Osteoblast (primary cell): ENCODE measurements at places on chromosomes 11 and 22. TPM values are rescaled to one million over a fixed set of nuclear protein-coding genes. Genes with fewer than 3 reads are reported as not detected.

DNA sequence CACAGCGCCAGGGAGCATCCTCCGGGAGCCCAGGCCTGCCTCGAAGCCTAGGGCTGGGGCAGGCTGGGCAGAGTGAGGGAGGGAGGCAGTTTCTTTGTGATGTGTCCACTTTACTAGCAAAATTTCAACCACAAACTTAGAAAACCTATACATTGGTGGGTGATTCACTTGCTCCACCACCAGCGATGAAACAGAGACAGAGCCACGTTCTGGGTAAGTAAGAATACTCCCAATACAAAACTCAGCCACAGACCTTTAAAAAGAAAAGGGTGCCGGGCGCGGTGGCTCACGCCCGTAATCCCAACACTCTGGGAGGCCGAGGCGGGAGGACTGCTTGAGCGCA, 22.3 kb downstream of the CDKN1C start:
- H3K27ac ChIP-seq, result no peak overlapping the region
- DNase-seq, result no peak
- peaks cover 24% of the 10 kb centered on the region for H3K27me3 ChIP-seq
- H3K4me1 ChIP-seq, result no peaks in the 10 kb centered on the region

GRCh38 chr11:36278531-36279282, 10.5 kb downstream of the COMMD9 start:
- H3K27me3 ChIP-seq, result no peaks in the 10 kb centered on the region
- H3K4me1 ChIP-seq, result no peaks in the 10 kb centered on the region
- no peaks in the 10 kb centered on the region for H3K36me3 ChIP-seq
- H3K27ac ChIP-seq, result no peak overlapping the region
- H3K4me3 ChIP-seq, result no peak overlapping the region
- DNase-seq, result peak; percentile 48

DNA sequence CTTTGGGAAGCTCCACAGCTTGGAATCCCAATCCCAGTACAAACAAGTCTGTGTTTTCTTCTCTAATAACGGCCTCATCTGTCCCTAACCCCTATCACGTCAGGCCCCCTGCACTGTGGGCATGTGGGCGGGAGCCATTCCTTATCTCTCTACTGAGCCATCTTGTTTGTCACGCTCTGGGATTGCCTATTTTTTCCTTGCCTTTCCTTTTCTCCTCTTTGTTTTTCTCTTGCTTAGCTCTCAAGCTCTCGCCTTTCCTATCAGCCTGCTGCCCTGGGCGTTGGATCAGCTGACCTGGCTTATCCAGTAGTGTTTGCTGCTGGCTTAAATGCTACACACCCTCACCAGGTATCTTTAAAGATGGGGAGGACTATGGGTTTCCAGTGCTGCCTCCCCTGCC, 35.8 kb downstream of the ARHGAP1 start:
- no peak for DNase-seq
- H3K4me3 ChIP-seq, result no peak overlapping the region
- H3K4me1 ChIP-seq, result peaks cover 5% of the 10 kb centered on the region
- peaks cover 52% of the 10 kb centered on the region for H3K36me3 ChIP-seq

- no peaks in the 10 kb centered on the region for H3K27me3 ChIP-seq
- H3K27ac ChIP-seq, result no peak overlapping the region
- H3K4me3 ChIP-seq, result no peak overlapping the region
- peaks cover 22% of the 10 kb centered on the region for H3K4me1 ChIP-seq
- peaks cover 49% of the 10 kb centered on the region for H3K36me3 ChIP-seq
These were observed 1.7 kb upstream of the TUT1 start for GRCh38 chr11:62592989-62593421.

GRCh38 chr11:91835051-91835560, 389.5 kb upstream of the FAT3 start:
- H3K4me1 ChIP-seq, result no peaks in the 10 kb centered on the region
- H3K27me3 ChIP-seq, result no peaks in the 10 kb centered on the region
- no peak overlapping the region for H3K4me3 ChIP-seq
- DNase-seq, result no peak
- no peak overlapping the region for H3K27ac ChIP-seq

DNA sequence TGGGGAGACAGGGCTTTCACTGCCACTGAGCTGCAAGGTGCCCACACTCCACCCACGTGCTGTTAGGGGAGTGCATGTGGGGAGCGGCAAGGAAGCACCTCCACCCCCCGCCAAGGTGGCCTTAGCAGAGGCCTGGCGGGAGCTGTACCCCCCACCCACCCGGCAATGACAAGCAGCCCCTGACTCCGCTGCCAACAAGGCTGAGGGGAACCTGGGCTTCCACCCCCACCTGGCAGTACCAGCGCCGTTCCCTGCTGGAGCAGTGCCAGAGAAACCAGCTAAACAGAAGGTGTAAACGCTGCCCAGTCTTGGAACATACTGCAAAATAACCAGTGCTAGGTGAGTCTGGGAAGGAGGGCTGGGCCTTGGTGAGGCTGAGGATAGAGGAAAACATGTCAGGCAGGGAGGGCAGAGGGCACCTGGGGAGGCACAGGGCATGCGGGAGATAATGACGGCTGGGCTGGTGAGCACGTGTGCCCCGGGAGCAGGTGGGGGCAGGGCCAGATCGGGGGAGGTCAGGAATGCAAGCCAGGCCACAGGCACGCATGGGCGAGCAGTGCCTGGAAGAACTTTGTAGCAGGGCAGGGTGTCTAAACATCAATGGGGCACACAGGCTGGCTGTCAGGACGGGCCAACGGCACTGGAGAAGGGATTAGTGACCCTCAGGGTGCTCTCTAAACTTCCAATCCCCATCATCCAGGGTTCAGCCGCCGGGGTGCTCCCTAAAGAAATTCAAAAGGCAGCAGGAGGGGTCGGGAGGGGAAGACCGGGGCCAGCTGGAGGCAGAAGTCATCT, 6.6 kb downstream of the CERK start:
- H3K4me1 ChIP-seq, result peaks cover 11% of the 10 kb centered on the region
- peak; percentile 79 for DNase-seq
- H3K27me3 ChIP-seq, result no peaks in the 10 kb centered on the region
- no peak overlapping the region for H3K4me3 ChIP-seq
- peaks cover 8% of the 10 kb centered on the region for H3K36me3 ChIP-seq

GRCh38 chr11:4704054-4704789, at the start of gene MMP26:
Gene MMP26, plus strand, starts transcription at chr11:4704784.
- H3K36me3 ChIP-seq, result no peaks in the 10 kb centered on the region
- no peak within 1 kb of the TSS for H3K4me3 ChIP-seq
- H3K27me3 ChIP-seq, result no peaks in the 10 kb centered on the region
- H3K27ac ChIP-seq, result no peak within 1 kb of the TSS
- DNase-seq, result no peak
- no peaks in the 10 kb centered on the region for H3K4me1 ChIP-seq

DNA sequence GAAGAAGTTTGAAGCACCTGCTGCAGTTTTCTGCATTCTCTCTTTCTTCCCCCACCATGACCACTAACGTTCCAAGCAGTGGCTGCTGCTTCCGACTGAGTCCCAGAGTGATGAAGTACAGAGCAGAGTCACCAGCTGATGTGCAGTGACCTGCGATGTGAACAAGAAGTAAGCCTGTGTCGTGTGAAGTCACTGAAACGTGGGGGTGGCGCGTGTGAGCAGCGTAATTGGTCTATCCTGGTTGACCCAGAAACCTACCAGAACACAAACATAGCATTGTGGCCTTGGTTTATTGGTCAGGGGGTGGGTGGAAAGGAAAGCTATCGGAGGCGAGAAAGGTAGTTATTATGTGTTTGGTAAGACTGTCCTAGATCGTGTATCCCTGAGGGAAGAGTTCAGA, 3.5 kb downstream of the KRTAP5-7 start:
- H3K36me3 ChIP-seq, result no peaks in the 10 kb centered on the region
- H3K27ac ChIP-seq, result no peak overlapping the region
- DNase-seq, result no peak
- no peak overlapping the region for H3K4me3 ChIP-seq
- H3K27me3 ChIP-seq, result no peaks in the 10 kb centered on the region

DNA sequence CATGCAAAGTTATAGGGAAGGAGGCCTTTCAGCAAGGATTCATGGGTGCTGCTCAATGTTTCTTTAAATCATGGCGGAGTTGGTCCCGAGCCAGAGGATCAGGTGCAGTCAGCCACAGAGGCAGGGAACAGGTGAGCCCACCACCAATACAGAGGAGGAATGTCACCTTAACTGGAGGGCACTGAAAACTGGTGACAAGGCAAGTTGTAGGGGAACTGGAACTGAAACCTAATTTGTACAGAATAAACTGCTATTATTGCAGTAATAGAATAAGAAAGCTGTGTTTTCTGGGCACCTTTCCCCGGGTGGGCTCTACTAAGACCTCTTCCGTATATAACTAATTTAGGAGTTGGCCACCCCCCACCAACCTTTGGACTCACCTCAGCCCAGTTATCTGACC, 296.0 kb upstream of the NARS2 start:
- no peak for DNase-seq
- no peaks in the 10 kb centered on the region for H3K36me3 ChIP-seq
- no peaks in the 10 kb centered on the region for H3K4me1 ChIP-seq
- no peak overlapping the region for H3K4me3 ChIP-seq
- no peak overlapping the region for H3K27ac ChIP-seq

- no peaks in the 10 kb centered on the region for H3K4me1 ChIP-seq
- no peak for DNase-seq
- H3K36me3 ChIP-seq, result no peaks in the 10 kb centered on the region
- no peak overlapping the region for H3K4me3 ChIP-seq
These were observed 27.1 kb upstream of the ACR start for GRCh38 chr22:50710886-50711285.

DNA sequence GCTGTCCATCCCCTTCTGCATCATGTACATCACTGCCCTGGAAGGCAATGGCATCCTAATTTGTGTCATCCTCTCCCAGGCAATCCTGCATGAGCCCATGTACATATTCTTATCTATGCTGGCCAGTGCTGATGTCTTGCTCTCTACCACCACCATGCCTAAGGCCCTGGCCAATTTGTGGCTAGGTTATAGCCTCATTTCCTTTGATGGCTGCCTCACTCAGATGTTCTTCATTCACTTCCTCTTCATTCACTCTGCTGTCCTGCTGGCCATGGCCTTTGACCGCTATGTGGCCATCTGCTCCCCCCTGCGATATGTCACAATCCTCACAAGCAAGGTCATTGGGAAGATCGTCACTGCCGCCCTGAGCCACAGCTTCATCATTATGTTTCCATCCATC, 337 bp downstream of the OR52B6 start:
- no peaks in the 10 kb centered on the region for H3K27me3 ChIP-seq
- no peaks in the 10 kb centered on the region for H3K36me3 ChIP-seq
- no peak overlapping the region for H3K4me3 ChIP-seq
- no peaks in the 10 kb centered on the region for H3K4me1 ChIP-seq
- DNase-seq, result no peak

- peaks cover 31% of the 10 kb centered on the region for H3K4me1 ChIP-seq
- H3K4me3 ChIP-seq, result no peak overlapping the region
- no peaks in the 10 kb centered on the region for H3K36me3 ChIP-seq
- peak overlapping the region; percentile 30 for H3K27ac ChIP-seq
These were observed 3.0 kb upstream of the PACSIN3 start for GRCh38 chr11:47189100-47189834.

- H3K36me3 ChIP-seq, result no peaks in the 10 kb centered on the region
- H3K4me1 ChIP-seq, result peaks cover 13% of the 10 kb centered on the region
- no peak overlapping the region for H3K27ac ChIP-seq
- no peak overlapping the region for H3K4me3 ChIP-seq
These were observed 42.8 kb downstream of the ALX4 start for GRCh38 chr11:44267006-44267749.

DNA sequence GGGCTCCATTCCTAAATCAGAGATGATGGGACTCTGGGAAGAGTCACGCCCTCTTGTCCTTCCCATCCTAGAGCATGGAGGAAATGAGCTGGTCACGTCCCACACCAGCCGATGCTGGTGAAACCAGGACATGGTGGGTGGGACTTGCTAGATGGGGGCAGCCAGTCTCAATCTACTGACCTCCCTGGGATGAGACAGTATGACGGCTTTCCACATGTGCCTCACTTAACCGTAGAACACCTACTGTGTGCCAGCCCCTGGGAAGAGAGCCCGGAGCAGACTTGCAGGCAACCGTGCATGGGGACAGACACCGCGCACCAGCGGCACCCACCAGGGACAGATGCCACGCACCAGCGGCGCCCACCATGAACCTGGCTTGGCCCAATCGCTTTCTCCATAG, 3.8 kb downstream of the OSBPL5 start:
- H3K4me1 ChIP-seq, result peaks cover 38% of the 10 kb centered on the region
- H3K27ac ChIP-seq, result peak overlapping the region; percentile 58
- peak overlapping the region; percentile 70 for H3K4me3 ChIP-seq
- H3K27me3 ChIP-seq, result no peaks in the 10 kb centered on the region
- no peaks in the 10 kb centered on the region for H3K36me3 ChIP-seq

- H3K4me3 ChIP-seq, result no peak overlapping the region
- DNase-seq, result peak; percentile 66
- no peak overlapping the region for H3K27ac ChIP-seq
These were observed 2.7 kb downstream of the PITPNM1 start for GRCh38 chr11:67502328-67502979.

DNA sequence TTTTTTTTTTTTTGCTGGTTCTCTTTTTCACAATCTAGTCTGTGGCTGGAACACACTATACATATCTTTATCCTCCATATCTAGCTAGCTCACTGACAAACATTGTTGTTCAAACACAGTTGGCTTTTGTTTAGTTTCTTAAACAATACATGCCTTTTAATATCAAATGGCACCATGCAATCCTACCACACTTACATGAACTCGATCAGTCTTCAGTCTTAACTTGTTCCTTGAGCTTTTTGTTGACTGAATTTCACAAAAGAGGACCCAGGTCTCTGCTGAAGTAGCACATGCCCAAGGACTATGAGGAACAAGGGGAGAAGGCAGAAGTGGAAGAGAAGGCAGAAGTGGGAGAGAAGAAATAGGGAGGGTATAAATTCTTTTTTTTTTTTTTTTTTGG, 25.5 kb downstream of the TMEM123 start:
- H3K36me3 ChIP-seq, result no peaks in the 10 kb centered on the region
- H3K4me3 ChIP-seq, result no peak overlapping the region
- DNase-seq, result no peak
- peaks cover 4% of the 10 kb centered on the region for H3K4me1 ChIP-seq

GRCh38 chr22:42321908-42322561, 51.6 kb upstream of the TCF20 start:
- H3K4me1 ChIP-seq, result no peaks in the 10 kb centered on the region
- no peak overlapping the region for H3K4me3 ChIP-seq
- no peaks in the 10 kb centered on the region for H3K36me3 ChIP-seq
- no peaks in the 10 kb centered on the region for H3K27me3 ChIP-seq

- H3K36me3 ChIP-seq, result no peaks in the 10 kb centered on the region
- peak overlapping the region; percentile 63 for H3K27ac ChIP-seq
- peaks cover 6% of the 10 kb centered on the region for H3K4me1 ChIP-seq
- peak overlapping the region; percentile 78 for H3K4me3 ChIP-seq
- H3K27me3 ChIP-seq, result no peaks in the 10 kb centered on the region
These were observed 13.0 kb upstream of the CYB5R3 start for GRCh38 chr22:42661985-42662831.

GRCh38 chr11:92436034-92436920, 211.7 kb downstream of the FAT3 start:
- no peaks in the 10 kb centered on the region for H3K27me3 ChIP-seq
- no peak overlapping the region for H3K4me3 ChIP-seq
- no peak overlapping the region for H3K27ac ChIP-seq
- no peaks in the 10 kb centered on the region for H3K36me3 ChIP-seq
- DNase-seq, result no peak
- H3K4me1 ChIP-seq, result no peaks in the 10 kb centered on the region

- H3K27me3 ChIP-seq, result peaks cover 2% of the 10 kb centered on the region
- H3K4me1 ChIP-seq, result no peaks in the 10 kb centered on the region
- H3K4me3 ChIP-seq, result no peak overlapping the region
- H3K36me3 ChIP-seq, result no peaks in the 10 kb centered on the region
These were observed 14.8 kb downstream of the IGLL5 start for GRCh38 chr22:22902247-22903001.

The PHLDA2 gene
- total RNA-seq, result 2.5 and 3.8 TPM in 2 replicates

The TYR gene
- total RNA-seq, result not detected in 2 replicates

The ST14 gene
- total RNA-seq, result under 0.01 TPM in 1 of 2 replicates, not detected in the other

The NAP1L4 gene
- total RNA-seq, result 72.0 and 87.8 TPM in 2 replicates

The LARGE2 gene
- total RNA-seq, result not detected in 2 replicates

The NUDT22 gene
- total RNA-seq, result 46.6 and 56.5 TPM in 2 replicates

The NLRP10 gene
- total RNA-seq, result 10.0 and 14.1 TPM in 2 replicates

The APOA1 gene
- under 0.01 and 0.29 TPM in 2 replicates for total RNA-seq

The C11orf86 gene
- not detected in 2 replicates for total RNA-seq

The APOL5 gene
- not detected in 2 replicates for total RNA-seq

The MAJIN gene
- not detected in 2 replicates for total RNA-seq

The TECTA gene
- total RNA-seq, result 0.59 and 0.72 TPM in 2 replicates
